ENCODE measurements at places on chromosomes 1 and 21.

- no peak for DNase-seq
Observed at GRCh38 chr1:157652859-157653493, 47.6 kb downstream of the FCRL3 start.

DNA sequence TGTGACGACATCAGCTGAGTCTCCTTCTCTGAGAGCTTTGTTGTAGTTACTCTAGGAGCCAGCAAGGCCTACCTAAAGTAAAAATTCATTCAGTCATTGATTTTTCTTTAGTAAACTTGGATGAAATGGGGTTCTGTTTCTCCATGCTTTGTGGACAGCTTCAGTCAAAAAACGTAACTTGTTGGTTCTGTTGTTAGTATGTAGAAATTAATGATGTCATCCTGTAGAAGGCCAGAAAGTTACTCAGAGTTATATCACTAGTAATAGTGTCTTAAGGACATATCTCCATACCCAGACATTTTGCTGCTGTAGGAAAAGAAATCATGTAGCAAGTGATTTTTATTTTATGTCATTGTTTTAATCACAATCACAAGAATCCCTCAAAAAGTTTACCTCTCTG is 43.0 kb downstream of the KDM1A start:
- no peak for DNase-seq

GRCh38 chr1:162868972-162869371 is 8.0 kb upstream of the CCDC190 start:
- DNase-seq, result no peak

GRCh38 chr1:180988253-180988752 is 34.4 kb downstream of the STX6 start:
- DNase-seq, result no peak

GRCh38 chr1:34066981-34067603 is 97.9 kb downstream of the CSMD2 start:
- no peak for DNase-seq

GRCh38 chr1:231584117-231584516 is 42.5 kb upstream of the DISC1 start:
- DNase-seq, result no peak

DNA sequence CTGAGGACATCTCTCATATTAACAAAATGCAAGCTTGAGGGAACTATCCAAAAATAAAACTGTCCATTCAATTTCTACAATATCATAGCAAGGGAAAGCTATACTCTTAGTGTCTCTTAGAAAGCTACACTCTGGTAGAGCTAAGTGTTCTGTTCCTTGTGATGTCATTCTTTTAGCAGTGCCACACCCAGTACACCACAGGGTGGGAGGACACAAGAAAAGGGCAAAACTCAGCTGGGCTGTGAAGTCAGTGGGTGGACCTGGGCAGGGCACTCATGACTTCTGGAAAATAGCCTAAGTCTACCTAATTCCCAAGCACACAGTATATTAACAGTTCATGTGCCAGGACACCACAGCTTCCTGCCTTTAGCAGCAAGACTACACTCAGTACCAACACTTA is 42.2 kb upstream of the TNFSF4 start:
- DNase-seq, result no peak

GRCh38 chr1:192737306-192737705 is 71.5 kb upstream of the RGS2 start:
- DNase-seq, result no peak

DNA sequence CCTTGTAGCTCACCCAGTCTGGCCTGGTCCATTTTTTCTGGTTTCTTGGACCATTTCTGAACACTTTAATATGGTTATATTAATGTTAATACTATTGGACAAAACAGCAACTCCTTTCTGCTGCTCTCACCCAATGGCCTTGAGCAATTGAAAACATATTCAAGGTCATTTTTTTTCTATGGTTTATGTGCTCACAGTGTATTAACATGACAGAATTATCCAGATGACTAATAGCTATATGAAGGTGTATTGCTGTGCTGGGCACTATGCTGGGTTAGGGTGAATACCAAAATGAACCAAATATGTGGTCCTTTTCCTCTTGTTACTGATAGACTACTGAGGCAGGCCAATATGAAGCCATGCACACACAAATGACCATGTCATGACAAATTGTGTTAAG is 591.6 kb upstream of the PLXNA2 start:
- no peak for DNase-seq
